Psoas muscle (tissue), 8 donors: ENCODE measurements at places on chromosomes 6 and 20. TPM values are rescaled to one million over a fixed set of nuclear protein-coding genes. Genes with fewer than 3 reads are reported as not detected.

The TRAPPC3L gene
- total RNA-seq = not detected

The HLA-DQB2 gene
- total RNA-seq = 1.2 TPM

The FRS3 gene
- total RNA-seq = 4.0 TPM

The APOM gene
- 2.3 TPM for total RNA-seq

The STMN3 gene
- 3.0 TPM for total RNA-seq

The FHL5 gene
- 8.8 TPM for total RNA-seq

The PLCB1 gene
- total RNA-seq = 10.7 TPM

The PRRT1 gene
- total RNA-seq = 0.51 TPM

- no peaks in the 10 kb centered on the region for H3K27me3 ChIP-seq
- no peak within 1 kb of the TSS for H3K4me3 ChIP-seq
- no peaks in the 10 kb centered on the region for H3K36me3 ChIP-seq
- DNase-seq = no peak
- H3K27ac ChIP-seq = no peak within 1 kb of the TSS
Measured at GRCh38 chr20:23568320-23568970, at the start of gene CST9L. CST9L (minus strand) TSS chr20:23568484; CDS start chr20:23568450, 34 bp downstream.

GRCh38 chr6:7812623-7813022 lies 86.7 kb downstream of the BMP6 start:
- no peak overlapping the region for H3K4me3 ChIP-seq
- H3K27me3 ChIP-seq = no peaks in the 10 kb centered on the region

- peaks cover 4% of the 10 kb centered on the region for H3K4me1 ChIP-seq
- H3K27ac ChIP-seq = no peak overlapping the region
- no peak for DNase-seq
- H3K36me3 ChIP-seq = no peaks in the 10 kb centered on the region
- peaks cover 25% of the 10 kb centered on the region for H3K27me3 ChIP-seq
- H3K4me3 ChIP-seq = no peak overlapping the region
Measured at GRCh38 chr6:7537565-7538174, 3.8 kb upstream of the DSP start.

DNA sequence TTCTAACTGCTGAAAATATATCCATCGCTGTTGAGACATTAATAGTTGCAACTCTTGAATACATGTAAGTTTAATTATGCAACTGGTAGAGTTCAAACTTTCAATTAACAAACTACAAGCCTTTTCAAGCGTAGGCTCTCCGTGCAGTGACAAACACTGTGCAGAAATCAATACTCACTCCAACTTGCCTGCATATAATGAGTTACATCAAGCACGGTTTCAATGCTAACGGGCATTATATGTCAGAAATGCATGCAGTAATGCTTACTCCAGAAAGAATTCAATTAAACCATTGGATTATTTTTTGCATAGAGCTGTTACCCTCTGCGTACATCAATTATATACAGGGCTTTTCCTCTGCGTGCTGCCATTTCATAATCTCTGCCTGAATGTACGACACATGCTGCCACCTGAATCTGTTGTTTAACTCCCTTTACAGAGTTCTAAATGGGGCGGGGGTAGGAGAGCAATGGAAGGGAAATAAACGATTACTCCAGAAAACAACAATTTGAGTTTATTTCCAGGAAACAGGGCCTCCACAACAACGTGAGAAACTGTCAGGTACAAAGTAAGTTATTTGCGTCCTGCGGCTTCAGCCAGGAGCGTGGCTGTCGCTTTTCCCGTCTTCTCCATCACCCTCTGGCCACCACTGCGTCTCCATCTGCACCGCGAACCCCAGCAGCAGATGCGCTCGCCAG lies 1.8 kb downstream of the PTPRK start:
- H3K4me3 ChIP-seq = peak overlapping the region; percentile 91
- H3K27ac ChIP-seq = peak overlapping the region; percentile 91
- H3K4me1 ChIP-seq = peaks cover 17% of the 10 kb centered on the region
- no peaks in the 10 kb centered on the region for H3K27me3 ChIP-seq
- H3K36me3 ChIP-seq = no peaks in the 10 kb centered on the region

GRCh38 chr6:17318435-17319165 lies 37.4 kb downstream of the RBM24 start:
- H3K4me1 ChIP-seq = peaks cover 18% of the 10 kb centered on the region
- no peaks in the 10 kb centered on the region for H3K36me3 ChIP-seq
- peak overlapping the region; percentile 11 for H3K4me3 ChIP-seq
- H3K27ac ChIP-seq = peak overlapping the region; percentile 95
- peak; percentile 72 for DNase-seq
- no peaks in the 10 kb centered on the region for H3K27me3 ChIP-seq

DNA sequence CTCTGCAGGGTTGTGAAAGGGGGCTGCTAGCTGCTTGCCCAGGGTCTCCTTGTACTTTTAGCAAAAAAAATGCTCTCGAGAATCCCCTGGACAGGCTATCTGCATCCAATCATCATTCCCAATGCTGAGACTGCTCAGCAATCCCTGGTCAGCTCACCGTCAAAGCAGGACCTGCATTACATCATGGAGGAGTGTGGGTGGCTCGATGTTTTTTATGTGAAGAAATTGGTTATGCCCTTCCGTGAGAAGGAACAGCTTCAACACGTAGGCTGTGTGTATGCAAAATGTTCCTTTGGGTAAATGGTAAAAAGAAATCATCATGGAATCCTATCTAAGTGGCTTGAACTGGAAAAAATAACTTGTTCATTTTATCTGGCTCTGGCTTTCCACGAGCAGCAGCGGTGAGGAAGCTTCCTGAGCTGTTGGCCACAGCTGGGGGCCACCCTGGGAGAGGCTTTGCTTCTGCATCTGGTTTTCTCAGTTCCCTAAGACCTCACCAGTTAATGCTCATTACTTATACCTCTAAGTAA lies 111.4 kb downstream of the FYN start:
- H3K36me3 ChIP-seq = no peaks in the 10 kb centered on the region
- peaks cover 2% of the 10 kb centered on the region for H3K27me3 ChIP-seq
- H3K27ac ChIP-seq = no peak overlapping the region
- DNase-seq = no peak
- H3K4me1 ChIP-seq = no peaks in the 10 kb centered on the region
- H3K4me3 ChIP-seq = no peak overlapping the region

DNA sequence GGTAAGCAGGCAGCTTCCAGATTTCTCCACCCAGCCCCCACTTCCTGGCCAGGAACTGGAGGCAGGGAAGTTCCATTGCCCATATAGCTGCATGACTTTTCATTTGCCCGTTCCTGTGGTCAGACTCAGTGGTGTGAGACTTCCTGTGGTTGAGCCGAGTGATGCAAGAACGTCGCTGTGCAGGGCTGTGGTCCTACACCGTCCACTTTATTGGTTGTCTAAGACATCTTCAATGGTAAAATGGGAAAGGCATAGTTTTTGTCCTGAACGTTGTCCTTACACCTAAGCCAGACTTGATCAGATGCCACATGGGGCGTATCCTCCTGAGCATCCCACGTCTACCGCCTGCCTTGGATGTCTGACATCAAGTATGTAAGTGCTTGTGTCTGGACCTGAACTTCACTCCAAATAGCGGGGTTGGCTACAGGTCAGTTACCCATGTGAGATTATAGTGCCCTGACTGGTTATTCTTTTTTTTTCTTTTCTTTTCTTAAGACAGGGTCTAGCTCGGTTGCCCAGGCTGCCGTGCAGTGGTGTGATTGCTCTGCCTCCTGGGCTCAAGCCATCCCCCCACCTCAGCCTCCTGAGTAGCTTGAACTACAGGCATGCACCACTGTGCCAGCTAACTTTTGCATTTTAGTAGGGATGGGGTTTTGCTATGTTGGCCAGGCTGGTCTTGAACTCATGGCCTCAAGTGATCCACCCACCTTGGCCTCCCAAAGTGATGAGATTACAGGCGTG lies 25.9 kb upstream of the GTSF1L start:
- no peak overlapping the region for H3K4me3 ChIP-seq
- H3K27me3 ChIP-seq = peaks cover 13% of the 10 kb centered on the region
- DNase-seq = no peak
- H3K4me1 ChIP-seq = no peaks in the 10 kb centered on the region

GRCh38 chr20:43492101-43492500 lies 15.4 kb upstream of the L3MBTL1 start:
- no peak overlapping the region for H3K4me3 ChIP-seq
- no peak for DNase-seq
- H3K27ac ChIP-seq = no peak overlapping the region
- no peaks in the 10 kb centered on the region for H3K4me1 ChIP-seq
- no peaks in the 10 kb centered on the region for H3K36me3 ChIP-seq

DNA sequence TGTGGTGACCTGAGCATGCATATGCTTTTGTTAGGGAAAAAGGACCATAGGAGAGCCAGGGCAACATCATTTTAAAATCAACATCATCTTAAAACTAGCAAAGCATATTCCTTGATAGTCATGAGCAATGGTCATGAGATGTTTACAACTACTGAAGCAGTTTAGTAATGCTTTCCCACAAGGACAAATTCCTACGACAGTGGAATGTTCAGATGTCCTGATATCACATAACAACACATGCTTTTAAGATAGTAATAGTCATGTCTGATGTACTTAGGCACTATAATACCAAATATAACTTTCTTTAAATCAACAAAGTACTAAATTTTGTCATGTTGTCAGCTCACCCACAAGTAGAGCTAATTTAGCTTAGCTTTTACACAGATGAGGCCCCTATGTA lies 370.3 kb downstream of the HTR1B start:
- no peaks in the 10 kb centered on the region for H3K36me3 ChIP-seq
- no peaks in the 10 kb centered on the region for H3K27me3 ChIP-seq
- no peak overlapping the region for H3K27ac ChIP-seq
- no peak overlapping the region for H3K4me3 ChIP-seq
- H3K4me1 ChIP-seq = no peaks in the 10 kb centered on the region
